NCI-H1092 (cell line): ENCODE measurements at places on chromosomes 4 and X.
A peak's percentile ranks its signal among the peaks of the same experiment; 100 is the strongest.

DNA sequence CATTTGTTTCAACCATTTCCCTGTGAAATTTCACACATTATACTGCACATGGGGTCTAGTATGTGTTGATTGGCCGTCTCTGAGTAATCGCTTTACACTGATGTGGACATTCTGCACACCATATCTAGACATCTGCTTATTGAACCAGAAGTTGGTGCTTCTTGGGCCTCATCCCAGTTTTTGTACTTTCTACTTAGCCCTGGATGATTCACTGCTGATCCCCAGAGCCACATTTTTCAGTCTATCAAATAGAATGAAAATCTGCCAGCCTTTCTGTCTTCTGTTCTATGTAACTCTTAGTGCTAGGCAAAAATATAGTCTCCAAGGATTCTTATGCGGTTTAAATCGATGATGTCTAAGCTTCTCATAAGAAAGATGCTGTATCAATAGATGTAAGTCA lies 40.5 kb upstream of the RELL1 start:
- no peak for DNase-seq

DNA sequence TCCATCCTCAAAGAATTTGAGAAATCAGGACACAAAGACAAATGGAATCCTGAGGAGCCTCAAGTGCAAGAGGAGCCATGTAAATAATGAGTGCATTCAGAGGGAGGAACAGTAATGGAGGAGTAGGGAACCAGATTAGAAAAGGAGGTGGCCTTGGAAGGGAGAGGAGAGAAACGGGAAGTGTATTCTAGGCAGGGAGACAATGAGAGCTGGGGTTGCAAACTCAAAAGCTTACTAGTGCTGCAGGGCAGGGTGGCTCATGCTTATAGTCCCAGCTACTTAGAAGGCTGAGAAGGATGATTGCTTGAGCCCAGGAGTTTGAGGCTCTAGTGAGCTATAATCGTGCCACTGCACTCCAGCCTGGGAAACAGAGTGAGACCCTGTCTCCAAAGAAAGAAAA lies 113.2 kb upstream of the LSM6 start:
- no peak for DNase-seq

DNA sequence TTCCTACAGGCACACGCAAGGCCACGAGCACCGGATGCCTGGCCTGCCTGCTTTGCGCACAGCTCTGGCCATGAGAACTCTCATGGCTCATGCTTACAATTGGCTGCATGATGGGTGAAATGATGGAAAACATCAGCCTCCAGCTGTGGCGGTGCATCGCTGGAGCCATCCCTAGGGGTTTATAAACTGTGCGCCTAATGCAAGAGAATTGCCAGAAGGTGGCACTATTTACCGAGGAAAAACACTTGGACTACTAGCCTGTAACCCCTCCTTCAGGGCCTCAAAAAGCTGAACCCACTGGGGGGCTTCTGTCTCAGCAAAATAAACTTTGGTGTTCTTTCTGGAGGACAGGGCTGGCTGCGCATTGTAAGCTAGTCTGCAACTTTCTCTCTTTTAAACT lies 51.9 kb downstream of the PHKA2 start:
- DNase-seq, result peak; percentile 4

DNA sequence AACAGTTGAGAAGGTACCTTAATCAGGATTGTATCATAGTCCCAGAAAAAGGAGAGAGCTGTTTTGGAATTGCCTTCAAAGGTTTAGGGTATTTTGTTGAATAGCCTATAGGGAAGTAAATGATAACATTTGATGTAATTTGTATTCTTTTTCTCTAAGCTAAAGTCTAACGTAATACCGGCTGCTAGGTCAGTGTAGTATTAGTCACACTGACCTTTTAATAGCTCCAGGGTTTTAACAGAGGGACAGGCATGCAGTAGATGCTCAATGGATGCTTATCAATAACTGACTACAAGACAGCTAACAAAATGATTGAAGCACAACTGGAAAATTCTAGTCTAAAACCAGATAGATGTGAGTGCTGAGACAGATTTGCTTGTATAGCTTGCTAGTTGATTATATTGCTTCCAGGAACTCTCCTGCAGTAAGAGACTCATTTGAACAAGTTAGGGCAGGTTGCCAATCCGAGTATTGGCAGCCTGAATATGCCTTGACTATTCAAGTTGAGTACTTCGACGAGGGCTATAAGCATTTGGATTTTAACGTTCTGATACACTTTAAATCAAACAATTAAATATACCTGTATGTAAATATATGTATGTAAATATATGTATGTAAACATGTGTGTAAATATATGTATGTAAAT lies 16.5 kb upstream of the PNPLA4 start:
- peak; percentile 21 for DNase-seq

GRCh38 chrX:22323541-22323940 lies 50.8 kb downstream of the CBLL2 start:
- DNase-seq, result no peak

- no peak for DNase-seq
Observed at GRCh38 chr4:6710282-6710681, 617 bp upstream of the MRFAP1L1 start.

- DNase-seq, result no peak
Observed at GRCh38 chrX:153935326-153935851, 552 bp upstream of the NAA10 start.

DNA sequence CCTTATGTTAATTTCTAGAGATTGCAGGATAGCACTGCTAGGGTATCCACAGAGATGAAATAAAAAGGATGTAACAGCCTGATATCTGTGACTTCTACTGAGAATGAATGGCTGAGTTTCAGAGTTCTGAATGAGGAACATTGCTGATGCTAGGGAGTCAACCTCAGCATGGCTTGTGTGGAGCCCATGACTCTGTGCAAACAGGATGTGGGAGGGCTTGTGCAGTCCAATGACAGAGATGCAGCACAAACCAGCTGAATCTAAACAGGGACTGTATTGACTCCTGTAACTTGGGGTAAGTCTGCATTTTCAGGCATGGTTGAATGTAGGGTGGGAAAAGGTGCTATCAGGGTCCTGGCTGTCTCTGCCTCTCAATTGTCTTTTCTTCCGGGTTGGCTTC lies 5.3 kb upstream of the RASL11B start:
- DNase-seq, result no peak

- no peak for DNase-seq
Observed at GRCh38 chr4:17252131-17252530, 259.8 kb downstream of the QDPR start.

- no peak for DNase-seq
Observed at GRCh38 chr4:113684534-113685091, 76.9 kb downstream of the CAMK2D start.

- DNase-seq, result no peak
Observed at GRCh38 chr4:98314791-98315565, 53.8 kb downstream of the RAP1GDS1 start.
